ENCODE measurements at places on chromosomes 7 and 10.

DNA sequence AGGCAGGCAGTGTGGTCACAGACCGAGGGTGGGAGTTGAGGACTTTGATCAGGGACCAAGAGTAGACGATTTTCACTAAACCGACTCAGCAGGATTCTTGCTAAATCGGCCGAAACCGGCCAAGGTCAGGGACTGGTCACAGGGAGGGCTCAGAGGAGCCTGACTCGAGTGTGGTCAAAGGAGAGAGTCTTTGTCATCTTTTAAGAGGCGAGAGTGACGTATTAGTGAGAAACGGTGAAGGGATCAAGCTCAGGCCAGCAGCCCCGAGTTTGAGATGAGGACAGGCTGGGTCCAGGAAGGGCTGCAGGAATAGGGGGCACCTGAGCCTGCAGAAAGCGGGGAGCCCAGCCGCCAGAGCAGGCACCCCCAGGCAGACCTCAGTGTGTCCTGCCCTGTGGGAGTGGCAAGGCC lies 41.6 kb upstream of the FAM20C start:
- ATAC-seq: no peak

DNA sequence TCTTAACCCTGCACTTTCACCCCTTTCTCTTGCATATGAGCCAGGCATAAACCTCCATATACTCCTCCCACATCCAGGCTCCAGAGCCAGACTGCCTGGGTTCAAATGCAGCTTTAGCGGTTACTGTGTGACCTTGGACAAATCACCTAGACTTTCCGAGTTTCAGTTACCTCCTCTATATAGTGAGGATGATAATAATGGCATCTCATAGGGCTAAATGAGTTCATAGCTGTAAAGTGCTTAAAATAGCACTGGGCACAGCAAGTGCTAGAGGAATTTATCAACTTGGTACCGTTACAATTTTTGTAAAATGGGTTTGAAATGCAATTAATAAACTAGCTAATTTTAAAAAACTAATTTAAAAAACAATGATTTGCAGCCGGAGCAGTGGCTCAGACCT lies 53.4 kb upstream of the DGKI start:
- no peak for ATAC-seq

GRCh38 chr10:100730725-100731406 lies 14.5 kb upstream of the PAX2 start:
- ATAC-seq: peak; percentile 71

GRCh38 chr10:44404741-44405437 lies 20.0 kb upstream of the CXCL12 start:
- no peak for ATAC-seq

DNA sequence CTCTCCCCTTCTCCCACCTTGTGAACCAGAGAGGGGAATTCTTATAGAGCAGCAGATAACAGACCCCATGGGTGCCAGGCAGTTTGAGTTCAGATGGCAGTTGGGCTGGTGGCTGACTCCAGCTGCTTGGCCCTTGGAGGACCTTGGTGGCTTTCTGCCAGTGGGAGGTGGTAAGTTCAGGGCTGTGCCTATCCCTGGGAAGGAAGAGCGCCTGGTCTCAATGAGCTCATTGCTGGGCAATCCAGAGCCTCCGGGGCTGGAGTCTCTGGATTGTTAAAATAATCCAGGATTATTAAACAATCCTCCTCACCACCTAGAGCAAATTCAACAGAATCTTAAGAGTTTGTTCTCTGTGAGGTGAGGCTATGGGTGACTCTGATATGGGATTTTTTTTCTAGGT lies 105.2 kb downstream of the FANK1 start:
- ATAC-seq: no peak

- no peak for ATAC-seq
Measured at GRCh38 chr7:37311355-37311754, 137.3 kb downstream of the ELMO1 start.

DNA sequence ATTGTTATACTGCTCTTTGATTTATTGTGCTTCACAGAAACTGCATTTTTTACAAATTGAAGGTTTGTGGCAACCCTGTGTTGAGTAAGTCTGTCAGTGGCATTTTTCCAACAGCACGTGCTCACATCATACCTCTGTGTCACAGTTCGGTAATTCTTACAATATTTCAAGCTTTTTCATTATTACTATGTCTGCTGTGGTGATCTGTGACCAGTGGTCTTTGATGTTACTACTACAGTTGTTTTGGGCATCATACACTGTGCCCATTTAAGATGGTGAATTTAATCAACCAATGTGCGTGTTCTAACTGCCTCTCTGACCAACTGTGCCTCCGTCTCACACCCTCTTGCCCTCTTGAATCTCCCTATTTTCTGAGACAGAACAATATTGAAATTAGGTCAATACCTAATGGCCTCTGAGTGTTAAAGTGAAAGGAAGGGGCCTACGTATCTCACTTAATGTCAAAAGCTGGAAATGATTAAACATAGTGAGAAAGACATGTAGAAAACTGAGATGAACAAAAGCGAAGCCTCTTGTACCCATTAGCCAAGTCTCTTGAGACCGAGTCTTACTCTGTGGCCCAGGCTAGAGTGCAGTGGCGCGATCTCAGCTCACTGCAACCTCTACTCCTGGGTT lies 20.2 kb upstream of the ASL start:
- ATAC-seq: no peak

DNA sequence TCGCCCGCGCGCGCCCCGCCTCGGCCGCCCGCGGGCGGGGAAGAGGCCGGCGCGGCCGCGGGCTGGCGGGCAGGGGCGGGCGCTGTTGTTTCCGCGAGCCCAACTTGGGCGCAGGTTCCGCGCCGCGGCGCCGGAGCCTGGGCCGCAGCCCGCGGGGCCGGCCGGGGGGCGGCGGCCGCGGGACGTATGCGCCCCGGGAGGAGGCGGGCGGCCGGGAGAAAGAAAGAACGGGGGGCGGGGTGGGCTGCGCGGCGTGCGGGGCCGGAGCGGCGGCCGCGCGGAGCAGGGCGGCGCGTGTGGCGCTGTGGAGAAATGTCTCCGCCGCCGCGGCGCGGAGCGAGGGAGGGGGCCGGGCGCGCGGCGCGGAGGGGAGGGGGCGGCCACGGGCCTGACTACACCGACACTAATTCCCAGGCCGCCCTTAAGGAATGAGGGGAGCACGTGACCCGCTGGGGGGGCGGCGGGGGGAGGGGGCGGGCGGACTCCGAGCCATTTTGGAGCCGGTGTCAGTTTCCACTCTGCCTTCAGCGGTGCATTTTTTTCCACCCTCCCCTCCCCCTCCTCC lies at the start of gene BMI1:
Gene BMI1, plus strand, starts transcription at position 509 of the 565 bp plus-strand sequence. CDS start 5,351 bp downstream, outside the sequence.
- peak; percentile 67 for ATAC-seq

DNA sequence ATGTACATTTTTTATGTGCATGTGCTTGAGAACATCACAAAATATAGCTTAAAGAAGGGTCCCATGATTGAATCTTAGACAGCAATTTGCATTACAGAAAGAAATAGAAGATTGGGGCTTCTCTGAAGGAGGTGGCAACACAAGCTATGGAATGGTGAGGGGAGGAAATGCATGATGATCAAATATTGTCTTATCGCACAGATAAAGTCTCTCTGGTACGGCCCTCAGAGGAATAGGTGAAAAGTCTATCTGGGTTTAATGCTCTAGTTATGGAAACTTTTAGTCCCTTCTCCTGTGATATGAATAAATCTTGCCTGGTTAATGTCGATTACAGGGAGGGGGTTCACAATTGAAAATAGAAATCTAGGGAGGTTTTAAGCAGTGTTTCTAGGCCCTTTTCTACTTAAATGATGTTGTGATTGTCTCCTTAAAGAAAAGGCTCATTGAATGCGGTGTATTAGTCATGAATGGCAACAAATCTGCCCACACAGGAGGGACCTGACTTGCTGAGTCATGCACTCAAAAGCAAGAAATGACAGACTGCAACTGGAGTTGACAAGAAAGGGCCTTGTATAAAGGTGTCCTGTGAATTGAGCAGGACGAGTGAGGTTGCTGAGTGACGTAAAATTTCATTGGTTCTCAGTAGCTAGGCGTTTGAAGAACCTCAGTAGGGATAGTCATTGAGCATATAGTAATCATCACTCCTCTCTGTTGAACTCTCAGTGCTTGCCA lies 133.4 kb upstream of the CSTF2T start:
- ATAC-seq: peak; percentile 99
